Kidney (tissue), 22 donors: ENCODE measurements at places on chromosomes 5 and 9. TPM values are rescaled to one million over a fixed set of nuclear protein-coding genes. Genes with fewer than 3 reads are reported as not detected.

The PCDHA9 gene
- 0.85 TPM for total RNA-seq

The PDGFRB gene
- 104 TPM for total RNA-seq

The TMEM267 gene
- 24.1 TPM for total RNA-seq

The CCDC183 gene
- 0.88 TPM for total RNA-seq

- DNase-seq = no peak
- H3K4me1 ChIP-seq = no peaks in the 10 kb centered on the region
- no peak overlapping the region for H3K27ac ChIP-seq
- H3K36me3 ChIP-seq = no peaks in the 10 kb centered on the region
- H3K4me3 ChIP-seq = no peak overlapping the region
- no peaks in the 10 kb centered on the region for H3K27me3 ChIP-seq
Measured at GRCh38 chr9:134590240-134591081, 51.1 kb upstream of the COL5A1 start.

DNA sequence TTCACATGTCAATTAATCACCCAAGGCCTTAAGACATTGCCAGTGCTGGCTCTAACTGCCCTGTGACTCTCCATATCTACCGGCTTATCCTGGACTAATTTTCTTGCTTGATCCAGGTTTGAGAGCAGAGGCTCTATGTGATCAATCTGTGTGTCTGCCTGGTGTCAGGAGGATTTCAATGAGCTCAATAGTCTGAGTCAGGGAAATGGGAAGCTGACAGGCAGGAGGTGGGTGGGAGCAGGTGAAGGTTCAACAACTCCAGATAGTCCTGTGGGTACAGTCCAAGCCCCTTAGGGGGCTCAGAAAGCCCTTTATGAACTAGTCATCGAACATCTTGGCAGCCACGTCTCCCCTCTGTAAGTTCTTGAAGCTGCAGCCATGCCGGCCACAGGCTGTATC, 72.2 kb downstream of the SHB start:
- H3K27me3 ChIP-seq = no peaks in the 10 kb centered on the region
- H3K4me1 ChIP-seq = peaks cover 12% of the 10 kb centered on the region
- DNase-seq = no peak
- H3K4me3 ChIP-seq = no peak overlapping the region
- no peak overlapping the region for H3K27ac ChIP-seq

- no peak overlapping the region for H3K4me3 ChIP-seq
- peak; percentile 39 for DNase-seq
- no peaks in the 10 kb centered on the region for H3K27me3 ChIP-seq
- peaks cover 11% of the 10 kb centered on the region for H3K4me1 ChIP-seq
- no peak overlapping the region for H3K27ac ChIP-seq
Measured at GRCh38 chr5:42595597-42595996, 161.0 kb upstream of the CCDC152 start.

GRCh38 chr9:78697618-78698017, 400.7 kb downstream of the PSAT1 start:
- no peaks in the 10 kb centered on the region for H3K36me3 ChIP-seq
- no peak for DNase-seq
- H3K4me1 ChIP-seq = no peaks in the 10 kb centered on the region

GRCh38 chr5:172834415-172835289, 601 bp downstream of the ERGIC1 start:
- H3K36me3 ChIP-seq = no peaks in the 10 kb centered on the region
- peak overlapping the region; percentile 78 for H3K27ac ChIP-seq
- H3K4me3 ChIP-seq = peak overlapping the region; percentile 75
- no peaks in the 10 kb centered on the region for H3K27me3 ChIP-seq

- H3K4me3 ChIP-seq = no peak overlapping the region
- no peaks in the 10 kb centered on the region for H3K36me3 ChIP-seq
- H3K27me3 ChIP-seq = no peaks in the 10 kb centered on the region
- H3K27ac ChIP-seq = no peak overlapping the region
Measured at GRCh38 chr9:70080481-70081119, 37.0 kb downstream of the MAMDC2 start.

DNA sequence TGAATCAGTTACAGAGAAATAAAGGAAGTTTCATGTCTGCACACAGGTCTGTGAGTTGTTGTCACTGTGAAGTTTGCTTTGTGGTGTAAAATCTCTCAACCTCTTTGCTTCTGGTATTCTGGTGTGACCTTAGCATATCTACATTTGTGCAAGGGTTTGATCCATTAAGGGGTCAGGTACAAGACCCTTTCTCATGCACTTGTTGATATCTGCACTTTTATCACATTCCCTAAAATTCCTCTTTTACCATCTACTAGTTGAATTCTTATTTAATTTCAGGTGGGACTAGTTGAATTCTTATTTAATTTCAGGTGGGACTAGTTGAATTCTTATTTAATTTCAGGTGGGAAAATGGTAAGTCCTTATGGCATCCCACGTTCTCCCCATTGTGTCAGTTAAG, 306.7 kb upstream of the ZNF608 start:
- H3K4me1 ChIP-seq = no peaks in the 10 kb centered on the region
- no peak overlapping the region for H3K4me3 ChIP-seq
- DNase-seq = no peak
- H3K27me3 ChIP-seq = no peaks in the 10 kb centered on the region
- H3K27ac ChIP-seq = no peak overlapping the region
- H3K36me3 ChIP-seq = no peaks in the 10 kb centered on the region

- H3K36me3 ChIP-seq = no peaks in the 10 kb centered on the region
- no peak overlapping the region for H3K4me3 ChIP-seq
- no peak for DNase-seq
Measured at GRCh38 chr5:82537687-82538306, 259.6 kb upstream of the RPS23 start.

- DNase-seq = no peak
- H3K27ac ChIP-seq = no peak overlapping the region
- no peaks in the 10 kb centered on the region for H3K4me1 ChIP-seq
- no peaks in the 10 kb centered on the region for H3K27me3 ChIP-seq
Measured at GRCh38 chr9:27499451-27499850, 24.6 kb upstream of the IFNK start.

DNA sequence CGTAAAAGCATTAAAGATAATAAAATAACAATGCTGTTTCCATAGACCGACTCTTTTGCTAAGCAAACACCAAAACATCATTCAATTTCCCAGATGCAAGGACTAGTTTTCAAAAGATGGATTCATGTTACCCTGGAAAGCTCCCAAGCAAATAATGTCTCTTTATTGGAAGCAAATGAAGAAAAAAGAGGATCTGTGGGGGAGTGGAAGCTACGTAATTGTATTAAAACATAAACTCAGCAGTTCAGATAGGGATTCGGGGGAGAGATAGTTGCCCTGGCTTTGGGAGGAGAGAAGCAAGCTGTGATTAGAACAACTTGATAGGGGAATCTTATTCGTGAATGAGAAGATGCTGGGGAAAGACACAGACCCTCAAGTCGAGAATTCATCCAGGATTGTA, 491.0 kb upstream of the CLINT1 start:
- H3K4me3 ChIP-seq = no peak overlapping the region
- no peaks in the 10 kb centered on the region for H3K27me3 ChIP-seq
- no peaks in the 10 kb centered on the region for H3K4me1 ChIP-seq
- H3K27ac ChIP-seq = no peak overlapping the region
- no peaks in the 10 kb centered on the region for H3K36me3 ChIP-seq

DNA sequence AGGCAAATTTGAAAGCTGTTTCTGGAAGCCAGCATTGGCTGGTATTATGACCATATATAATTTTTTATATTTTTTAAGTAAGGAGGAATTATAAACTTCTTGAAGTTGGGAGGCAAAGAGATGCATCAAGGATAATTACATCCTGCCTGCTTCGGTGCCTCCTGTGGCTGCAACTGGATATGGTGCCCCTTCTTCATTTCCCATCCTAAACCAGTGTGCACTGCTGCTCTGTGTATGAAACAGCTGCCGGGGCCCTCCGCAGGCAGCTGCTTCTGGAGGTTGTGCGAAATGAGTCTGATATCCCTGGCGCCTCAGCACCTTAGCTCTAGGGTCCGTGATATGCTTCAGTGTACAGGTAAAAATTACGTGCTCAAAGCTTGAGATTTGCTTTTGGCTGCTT, 304.2 kb downstream of the ENC1 start:
- no peaks in the 10 kb centered on the region for H3K36me3 ChIP-seq
- no peak overlapping the region for H3K27ac ChIP-seq
- H3K27me3 ChIP-seq = no peaks in the 10 kb centered on the region
- DNase-seq = peak; percentile 68
- no peak overlapping the region for H3K4me3 ChIP-seq
- no peaks in the 10 kb centered on the region for H3K4me1 ChIP-seq

- no peak overlapping the region for H3K27ac ChIP-seq
- DNase-seq = no peak
- no peak overlapping the region for H3K4me3 ChIP-seq
- no peaks in the 10 kb centered on the region for H3K27me3 ChIP-seq
Measured at GRCh38 chr5:91468651-91469422, 85.7 kb upstream of the ARRDC3 start.

- peak overlapping the region; percentile 41 for H3K27ac ChIP-seq
- H3K4me3 ChIP-seq = no peak overlapping the region
- no peaks in the 10 kb centered on the region for H3K36me3 ChIP-seq
Measured at GRCh38 chr9:129021091-129021490, 7.0 kb downstream of the SH3GLB2 start.

- H3K4me1 ChIP-seq = peaks cover 15% of the 10 kb centered on the region
- no peak overlapping the region for H3K27ac ChIP-seq
- H3K27me3 ChIP-seq = no peaks in the 10 kb centered on the region
- H3K36me3 ChIP-seq = peaks cover 11% of the 10 kb centered on the region
Measured at GRCh38 chr9:87682618-87683017, 43.3 kb upstream of the CTSL start.

DNA sequence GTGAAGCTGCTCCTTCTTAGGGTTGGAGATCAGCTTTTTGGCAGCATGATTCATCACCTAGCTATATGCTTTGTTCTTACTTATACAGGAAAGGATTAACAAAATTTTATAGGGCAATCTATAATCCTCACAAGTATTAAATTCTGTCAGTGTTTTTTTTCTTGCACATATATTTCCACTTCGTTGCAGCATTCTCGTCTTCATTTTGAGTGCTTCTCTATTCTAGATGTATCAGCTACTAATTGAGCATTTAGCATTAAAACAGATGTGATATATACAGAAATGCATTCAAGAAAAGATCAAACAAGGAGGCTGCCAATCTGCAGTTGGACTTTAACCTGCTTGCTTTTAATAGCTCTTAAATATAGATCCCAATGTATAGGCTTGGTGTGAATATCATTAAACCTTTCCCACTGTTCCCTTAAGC, 3.6 kb upstream of the CTXN3 start:
- no peak overlapping the region for H3K4me3 ChIP-seq
- H3K36me3 ChIP-seq = no peaks in the 10 kb centered on the region
- no peaks in the 10 kb centered on the region for H3K4me1 ChIP-seq
- no peak overlapping the region for H3K27ac ChIP-seq
- no peaks in the 10 kb centered on the region for H3K27me3 ChIP-seq
- DNase-seq = no peak

DNA sequence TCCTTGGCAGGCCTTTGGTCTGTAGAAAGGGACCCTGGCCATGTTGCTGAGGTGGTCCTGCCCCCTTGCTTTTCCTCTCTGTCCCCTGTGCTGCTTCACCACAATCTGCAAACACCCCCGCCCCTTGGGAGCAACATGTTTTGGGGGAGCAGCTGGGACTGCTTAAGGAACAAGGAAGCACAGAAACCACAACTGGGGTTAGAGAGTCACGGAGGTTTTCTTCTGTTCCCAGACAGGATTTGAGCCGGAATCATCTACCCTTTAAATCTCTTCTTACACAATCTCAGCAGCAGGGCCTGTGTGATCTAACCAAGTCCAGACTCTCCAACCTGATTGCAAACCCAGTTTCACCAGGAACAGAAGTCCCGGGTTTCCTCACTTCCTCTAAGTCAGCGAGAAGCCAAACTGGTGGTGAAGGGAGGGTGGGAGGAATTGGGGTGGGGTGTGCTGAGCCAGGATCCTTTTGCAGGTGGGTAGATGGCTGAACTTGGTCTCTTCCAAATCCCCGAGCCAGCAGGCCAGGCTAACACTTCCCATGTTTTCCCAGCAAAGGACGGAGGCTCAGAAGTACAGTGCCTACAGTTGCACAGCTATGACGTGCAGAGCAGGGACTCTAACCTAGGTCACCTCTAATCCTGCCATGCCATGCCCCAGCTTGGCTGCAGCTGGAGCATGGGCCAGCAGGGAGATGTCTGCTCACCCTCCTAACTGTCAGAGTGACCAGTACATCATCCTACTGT, 25.0 kb downstream of the SH3PXD2B start:
- H3K4me1 ChIP-seq = no peaks in the 10 kb centered on the region
- no peak overlapping the region for H3K4me3 ChIP-seq
- H3K27ac ChIP-seq = no peak overlapping the region
- H3K27me3 ChIP-seq = no peaks in the 10 kb centered on the region
- DNase-seq = no peak
- H3K36me3 ChIP-seq = no peaks in the 10 kb centered on the region

GRCh38 chr9:78121488-78121887, 89.9 kb upstream of the GNAQ start:
- H3K27me3 ChIP-seq = no peaks in the 10 kb centered on the region
- H3K4me1 ChIP-seq = no peaks in the 10 kb centered on the region
- DNase-seq = peak; percentile 81
- H3K36me3 ChIP-seq = no peaks in the 10 kb centered on the region
- no peak overlapping the region for H3K4me3 ChIP-seq

GRCh38 chr9:13279284-13280141, at the start of gene MPDZ:
Gene MPDZ (minus strand): TSS chr9:13279692. CDS start chr9:13250315, 29,377 bp downstream.
- H3K36me3 ChIP-seq = no peaks in the 10 kb centered on the region
- H3K4me1 ChIP-seq = no peaks in the 10 kb centered on the region
- H3K27ac ChIP-seq = peak within 1 kb of the TSS; percentile 87
- no peaks in the 10 kb centered on the region for H3K27me3 ChIP-seq

DNA sequence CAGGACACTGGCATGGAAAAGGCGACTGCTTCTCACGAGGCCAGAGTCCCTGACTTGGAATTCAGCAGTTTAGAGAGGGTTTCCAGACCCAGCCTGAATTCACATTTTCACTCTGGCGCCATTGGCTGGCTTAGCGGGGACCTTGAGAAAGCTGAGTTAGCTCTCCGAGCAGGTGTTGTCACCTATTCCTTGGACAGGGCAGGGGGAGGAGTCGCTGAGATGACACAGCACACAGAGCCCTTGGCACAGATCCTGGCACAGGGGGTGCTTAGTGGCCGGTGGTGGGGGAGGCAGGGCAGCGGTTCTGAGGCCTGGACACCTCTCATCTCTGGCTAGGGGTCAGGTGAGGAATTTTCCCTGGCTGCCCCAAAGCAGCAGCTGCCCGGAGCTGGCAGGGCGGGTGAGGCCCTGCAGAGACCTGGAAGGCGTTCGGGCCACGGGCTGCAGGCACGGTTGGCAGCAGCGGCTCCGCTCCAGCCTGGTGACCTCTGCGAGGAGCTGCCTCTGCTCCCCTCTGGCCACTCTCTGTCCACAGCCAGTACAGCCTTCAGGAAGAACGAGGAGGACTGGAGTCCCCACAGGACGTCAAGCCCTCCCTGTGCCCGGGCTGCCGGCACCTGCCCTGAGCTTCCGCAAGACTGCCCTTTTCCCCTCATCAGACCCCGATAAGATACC, 72.4 kb upstream of the RAPGEF1 start:
- no peak overlapping the region for H3K27ac ChIP-seq
- no peaks in the 10 kb centered on the region for H3K27me3 ChIP-seq
- no peak for DNase-seq
- H3K36me3 ChIP-seq = no peaks in the 10 kb centered on the region
